Neural crest cell (in vitro differentiated cells): ENCODE measurements at places on chromosomes 5 and 9. TPM values are rescaled to one million over a fixed set of nuclear protein-coding genes. Genes with fewer than 3 reads are reported as not detected.

The MSX2 gene
- 0.89 and 1.1 TPM in 2 replicates for total RNA-seq

The ARL14EPL gene
- total RNA-seq: not detected in 2 replicates

The SLC36A2 gene
- total RNA-seq: not detected in 2 replicates

The DNAI1 gene
- 1.5 and 1.9 TPM in 2 replicates for total RNA-seq

The EFNA5 gene
- total RNA-seq: 42.2 and 43.0 TPM in 2 replicates

The RASGRF2 gene
- 0.14 and 0.19 TPM in 2 replicates for total RNA-seq

The PDZD2 gene
- total RNA-seq: 0.65 and 1.3 TPM in 2 replicates

DNA sequence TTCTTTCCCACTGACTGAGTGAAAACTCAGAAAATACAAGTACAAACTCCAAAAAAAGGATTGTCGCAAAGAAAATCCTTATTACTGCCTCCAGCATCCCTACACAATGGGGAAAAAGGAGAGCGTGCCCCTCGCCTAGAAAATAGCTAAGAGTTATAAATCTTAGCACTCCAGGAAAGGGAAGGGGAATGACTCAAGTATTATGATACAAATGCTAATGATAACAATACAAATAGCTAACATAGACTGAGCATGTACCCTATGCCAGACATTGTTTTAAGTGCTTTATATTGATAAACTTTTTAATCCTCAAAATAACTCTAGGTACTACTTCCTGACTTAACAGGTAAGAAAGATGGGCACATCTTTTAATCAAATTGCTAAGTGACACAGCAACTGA, 70.8 kb upstream of the VCAN start:
- H3K27ac ChIP-seq: no peak overlapping the region
- H3K4me1 ChIP-seq: peaks cover 9% of the 10 kb centered on the region
- no peak for DNase-seq
- no peak overlapping the region for H3K4me3 ChIP-seq
- H3K27me3 ChIP-seq: no peaks in the 10 kb centered on the region
- no peaks in the 10 kb centered on the region for H3K36me3 ChIP-seq

DNA sequence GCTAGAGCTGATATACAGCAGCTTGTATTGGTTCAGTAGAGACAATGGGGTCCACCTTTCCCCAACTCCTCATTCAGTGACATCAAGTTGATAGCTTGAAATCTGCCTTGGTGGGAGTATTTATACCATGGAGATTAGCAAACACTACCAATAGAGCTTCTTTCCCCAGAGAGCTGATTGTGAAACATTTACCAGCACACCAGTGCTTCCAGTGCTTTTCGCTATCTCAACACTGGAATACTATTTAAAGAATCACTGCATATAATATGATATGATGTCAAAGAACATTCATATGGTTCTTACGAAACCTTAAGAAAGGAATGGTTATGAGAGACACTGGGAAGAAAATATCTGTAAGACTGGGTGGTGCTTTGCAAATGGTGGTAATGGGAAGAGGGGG, 21.8 kb upstream of the RNF145 start:
- H3K4me1 ChIP-seq: no peaks in the 10 kb centered on the region
- no peaks in the 10 kb centered on the region for H3K36me3 ChIP-seq
- H3K27ac ChIP-seq: no peak overlapping the region
- H3K27me3 ChIP-seq: peaks cover 18% of the 10 kb centered on the region
- H3K4me3 ChIP-seq: no peak overlapping the region

DNA sequence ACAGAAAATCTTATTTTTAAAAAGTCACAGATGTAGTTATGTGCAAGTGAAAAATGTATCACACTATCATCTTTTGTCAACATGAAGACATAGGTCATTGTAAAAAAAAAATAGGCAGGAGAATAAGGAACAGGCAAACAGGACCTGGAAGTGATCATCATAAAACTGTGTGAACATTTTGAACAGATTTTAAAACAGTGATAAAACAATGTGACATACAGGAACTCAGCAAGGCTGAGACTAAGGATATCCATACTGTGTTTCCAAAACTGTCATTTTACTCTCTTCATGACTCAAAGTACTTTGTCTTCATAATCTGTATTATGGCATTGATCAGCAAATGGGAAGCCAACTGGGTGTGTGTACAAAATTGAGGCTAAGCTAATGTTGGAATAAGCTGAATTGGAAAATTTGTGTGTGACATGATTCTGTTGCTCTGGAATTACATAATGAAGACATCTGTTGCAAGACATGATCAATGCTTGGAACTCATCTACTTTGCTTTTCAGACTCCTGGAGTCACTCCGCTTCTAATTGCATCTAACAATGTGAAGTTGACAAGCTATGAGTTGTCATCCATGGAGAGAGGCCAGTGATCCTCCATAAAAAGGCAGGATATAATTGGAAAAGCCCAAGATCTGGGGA, 978.7 kb upstream of the NUDT12 start:
- H3K27ac ChIP-seq: no peak overlapping the region
- no peak overlapping the region for H3K4me3 ChIP-seq
- H3K36me3 ChIP-seq: no peaks in the 10 kb centered on the region
- no peak for DNase-seq

GRCh38 chr9:131589993-131590392, 44.7 kb downstream of the PRRT1B start:
- H3K27ac ChIP-seq: no peak overlapping the region
- H3K27me3 ChIP-seq: no peaks in the 10 kb centered on the region
- H3K4me1 ChIP-seq: no peaks in the 10 kb centered on the region
- DNase-seq: no peak
- peaks cover 6% of the 10 kb centered on the region for H3K36me3 ChIP-seq

DNA sequence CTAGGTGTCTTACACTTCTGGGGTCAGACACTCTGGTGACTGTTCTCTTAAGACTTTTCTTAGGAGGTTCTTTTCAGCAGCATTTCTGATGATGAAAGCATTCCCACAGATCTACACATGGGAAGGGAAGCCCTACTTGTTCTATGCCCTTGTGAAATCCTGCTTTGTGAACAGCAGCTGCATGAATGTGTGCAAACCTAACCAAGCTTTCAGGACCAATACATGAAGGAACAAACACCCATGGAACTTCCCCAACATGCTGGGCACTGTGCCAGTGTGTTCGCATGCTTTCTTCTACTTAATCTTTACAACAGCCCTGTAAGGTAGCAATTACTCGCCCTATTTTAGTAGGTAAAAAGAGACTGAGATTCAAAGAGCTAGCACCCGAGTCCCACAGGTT, 439.9 kb upstream of the KLF4 start:
- no peak for DNase-seq
- H3K27me3 ChIP-seq: peaks cover 5% of the 10 kb centered on the region
- no peak overlapping the region for H3K27ac ChIP-seq
- H3K36me3 ChIP-seq: no peaks in the 10 kb centered on the region

DNA sequence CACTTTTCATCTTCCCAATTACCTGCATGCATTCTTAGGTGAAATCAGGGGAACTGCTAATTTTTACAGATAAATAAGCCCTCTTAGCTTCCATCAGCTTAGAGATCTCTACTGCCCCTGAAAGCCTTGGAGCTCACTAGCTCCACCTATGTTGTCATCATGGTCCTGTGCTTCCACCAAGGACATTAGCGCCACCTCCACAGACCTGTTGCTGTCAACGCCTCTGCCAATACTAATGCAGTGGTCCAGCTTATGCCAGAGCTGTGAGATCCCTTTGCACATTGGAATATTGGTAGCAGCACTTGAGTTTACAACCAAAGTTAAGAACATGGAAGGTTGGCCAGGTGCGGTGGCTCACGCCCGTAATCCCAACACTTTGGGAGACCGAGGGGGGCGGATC, 7.7 kb upstream of the SHISAL2B start:
- peaks cover 7% of the 10 kb centered on the region for H3K27me3 ChIP-seq
- no peak overlapping the region for H3K27ac ChIP-seq
- no peak overlapping the region for H3K4me3 ChIP-seq
- H3K36me3 ChIP-seq: no peaks in the 10 kb centered on the region
- H3K4me1 ChIP-seq: peaks cover 7% of the 10 kb centered on the region

- peaks cover 17% of the 10 kb centered on the region for H3K27me3 ChIP-seq
- no peaks in the 10 kb centered on the region for H3K36me3 ChIP-seq
- no peak for DNase-seq
- H3K4me1 ChIP-seq: peaks cover 39% of the 10 kb centered on the region
- peak overlapping the region; percentile 90 for H3K27ac ChIP-seq
- no peak overlapping the region for H3K4me3 ChIP-seq
These were observed 558.8 kb upstream of the ADAMTS16 start for GRCh38 chr5:4581289-4581688.

GRCh38 chr5:32051796-32052195, 122.3 kb downstream of the GOLPH3 start:
- no peaks in the 10 kb centered on the region for H3K36me3 ChIP-seq
- H3K4me1 ChIP-seq: peaks cover 5% of the 10 kb centered on the region
- H3K4me3 ChIP-seq: no peak overlapping the region
- no peak for DNase-seq
- H3K27ac ChIP-seq: no peak overlapping the region

- no peak overlapping the region for H3K4me3 ChIP-seq
- DNase-seq: no peak
- no peak overlapping the region for H3K27ac ChIP-seq
- H3K27me3 ChIP-seq: no peaks in the 10 kb centered on the region
These were observed 685.8 kb downstream of the MAT2B start for GRCh38 chr5:164191240-164191639.

DNA sequence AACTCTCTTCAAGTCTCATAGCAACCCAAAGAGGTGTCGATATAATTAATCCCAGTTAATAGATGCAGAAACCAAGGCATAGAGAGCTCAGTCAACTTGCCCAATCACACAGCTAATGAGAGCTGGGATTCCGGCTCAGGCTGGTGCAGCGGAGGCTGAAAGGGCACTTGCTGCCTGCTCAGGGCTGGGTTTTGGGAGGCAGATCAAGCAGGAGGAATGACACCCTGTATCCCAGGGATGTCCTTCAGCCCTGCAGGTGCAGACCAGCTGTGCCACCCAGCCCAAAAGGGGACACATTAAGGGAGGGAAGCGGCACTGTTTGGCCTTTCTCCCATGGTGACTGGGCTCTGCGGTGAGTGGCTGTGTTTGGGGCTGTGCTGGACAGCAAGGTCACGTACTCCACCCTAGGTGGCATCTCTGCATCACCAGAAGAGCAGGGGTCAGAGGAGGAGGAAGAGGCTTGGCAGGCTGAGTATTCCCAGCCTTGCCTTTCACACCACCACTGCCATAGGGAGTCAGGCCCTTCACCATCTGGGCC, 124.1 kb downstream of the MVB12B start:
- no peak overlapping the region for H3K27ac ChIP-seq
- peaks cover 11% of the 10 kb centered on the region for H3K36me3 ChIP-seq
- no peaks in the 10 kb centered on the region for H3K27me3 ChIP-seq
- H3K4me1 ChIP-seq: peaks cover 30% of the 10 kb centered on the region
- no peak overlapping the region for H3K4me3 ChIP-seq

DNA sequence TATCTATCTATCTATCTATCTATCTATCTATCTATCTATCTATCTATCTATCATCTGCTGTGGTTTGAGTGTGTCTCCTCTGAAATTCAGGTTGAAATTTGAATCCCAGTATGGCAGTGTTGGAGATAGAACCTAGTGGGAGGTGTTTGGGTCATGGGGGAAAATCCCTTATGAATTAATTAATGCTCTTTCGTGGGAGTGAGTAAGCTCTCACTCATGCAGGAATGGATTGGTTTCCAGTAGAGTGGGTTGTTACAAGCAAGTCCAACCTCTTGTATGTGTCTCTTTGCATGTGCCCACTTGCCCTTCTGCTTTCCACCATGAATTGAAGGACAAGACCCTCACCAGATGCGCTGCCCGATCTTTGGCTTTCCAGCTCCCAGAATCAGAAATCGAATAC, 113.0 kb downstream of the ANXA1 start:
- no peaks in the 10 kb centered on the region for H3K27me3 ChIP-seq
- no peaks in the 10 kb centered on the region for H3K4me1 ChIP-seq
- no peaks in the 10 kb centered on the region for H3K36me3 ChIP-seq

DNA sequence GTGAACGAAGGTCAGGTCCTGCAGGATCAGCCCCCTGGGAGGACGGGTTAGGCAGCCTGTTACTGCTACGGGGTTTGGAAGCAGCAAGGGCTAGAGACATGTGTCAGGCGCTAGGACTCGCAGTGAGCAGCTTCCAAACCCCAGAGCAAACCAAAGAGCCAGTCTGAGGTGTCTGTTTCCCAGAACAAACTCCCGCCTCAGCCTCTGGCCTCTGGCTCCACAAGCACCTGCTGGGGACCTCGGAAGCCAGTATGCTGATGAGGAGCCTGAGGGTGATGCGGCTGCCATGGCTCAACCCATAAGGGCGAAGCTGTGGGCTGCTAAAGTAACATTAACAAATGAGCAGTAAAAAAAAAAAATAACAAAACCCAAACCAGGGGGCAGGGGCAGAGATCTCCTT, 35.0 kb downstream of the PRRT1B start:
- H3K4me3 ChIP-seq: no peak overlapping the region
- H3K27me3 ChIP-seq: no peaks in the 10 kb centered on the region
- no peak overlapping the region for H3K27ac ChIP-seq
- no peaks in the 10 kb centered on the region for H3K4me1 ChIP-seq

- DNase-seq: no peak
- no peaks in the 10 kb centered on the region for H3K4me1 ChIP-seq
- H3K4me3 ChIP-seq: no peak overlapping the region
- no peaks in the 10 kb centered on the region for H3K36me3 ChIP-seq
- no peaks in the 10 kb centered on the region for H3K27me3 ChIP-seq
- no peak overlapping the region for H3K27ac ChIP-seq
These were observed 2.3 kb upstream of the SLC23A1 start for GRCh38 chr5:139385061-139386049.

DNA sequence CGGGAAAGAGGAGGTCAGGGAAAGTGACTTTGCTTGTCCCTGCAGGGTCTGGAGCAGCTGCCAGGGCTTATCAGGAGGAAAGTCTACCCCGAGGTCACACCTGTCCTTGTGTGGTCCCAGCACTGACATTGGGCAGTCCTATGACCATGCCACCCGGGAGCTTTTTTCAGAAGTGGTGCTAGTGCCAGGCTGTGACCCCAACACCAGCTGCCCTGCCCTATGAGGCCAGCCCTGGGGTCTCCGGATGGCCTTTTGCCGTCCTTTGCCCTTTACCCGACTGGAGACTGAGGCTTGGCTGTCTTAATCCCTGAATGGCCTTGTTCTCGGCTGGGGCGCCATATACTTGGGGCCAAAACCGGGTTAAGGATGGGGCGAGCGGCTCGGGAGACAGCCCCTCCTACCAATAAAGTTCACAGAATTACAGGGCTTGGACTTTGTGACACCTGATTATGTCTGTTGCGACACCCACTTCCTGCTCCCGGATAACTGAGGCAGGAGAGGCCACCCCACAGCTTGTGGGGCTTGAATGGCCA, 22.2 kb upstream of the SLC9A3 start:
- DNase-seq: no peak
- no peak overlapping the region for H3K4me3 ChIP-seq
- peaks cover 5% of the 10 kb centered on the region for H3K4me1 ChIP-seq
- H3K27me3 ChIP-seq: peaks cover 28% of the 10 kb centered on the region
- H3K36me3 ChIP-seq: no peaks in the 10 kb centered on the region

- no peaks in the 10 kb centered on the region for H3K27me3 ChIP-seq
- H3K4me1 ChIP-seq: no peaks in the 10 kb centered on the region
- H3K4me3 ChIP-seq: no peak overlapping the region
- H3K27ac ChIP-seq: no peak overlapping the region
- no peak for DNase-seq
- H3K36me3 ChIP-seq: no peaks in the 10 kb centered on the region
These were observed 47.3 kb upstream of the TNC start for GRCh38 chr9:115165233-115165632.
